H9 (cell line): ENCODE measurements at places on chromosomes 6 and 20. TPM values are rescaled to one million over a fixed set of nuclear protein-coding genes. Genes with fewer than 3 reads are reported as not detected.

PACSIN1 gene
- 7.0 and 7.6 TPM in 2 replicates for total RNA-seq

DEF6 gene
- total RNA-seq = 5.4 and 5.6 TPM in 2 replicates

OPRL1 gene
- 0.90 and 1.0 TPM in 2 replicates for total RNA-seq

FAM217A gene
- total RNA-seq = not detected in 2 replicates

APOM gene
- 3.6 and 3.9 TPM in 2 replicates for total RNA-seq

DNA sequence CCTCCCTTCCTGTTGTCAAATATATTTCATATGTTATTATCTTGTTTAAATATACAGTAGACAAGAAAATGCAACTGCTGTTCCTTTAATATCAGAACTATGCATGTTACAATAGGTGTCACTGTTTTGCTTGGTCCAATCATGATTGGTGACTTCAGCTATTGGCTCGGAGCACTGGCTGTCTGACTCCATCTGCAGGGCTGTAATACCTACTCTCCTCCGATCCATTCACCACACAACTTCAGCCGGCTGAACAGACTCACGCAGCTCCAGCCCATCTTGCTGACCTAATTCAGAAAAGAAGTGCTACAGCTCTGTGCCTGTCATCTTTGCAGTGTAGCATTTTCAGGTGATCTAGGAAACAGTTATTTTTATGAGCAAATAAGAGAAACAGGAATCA lies at the start of gene BTBD3:
BTBD3 (plus strand) TSS at position 231 of the 400 bp plus-strand sequence. CDS start 383 bp downstream, outside the sequence.
- H3K4me3 ChIP-seq = no peak within 1 kb of the TSS
- H3K4me1 ChIP-seq = no peaks in the 10 kb centered on the region
- DNase-seq = no peak
- H3K27me3 ChIP-seq = no peaks in the 10 kb centered on the region
- no peak within 1 kb of the TSS for H3K27ac ChIP-seq

- no peak for DNase-seq
- peaks cover 23% of the 10 kb centered on the region; the same call in 2 of the 3 replicates for H3K36me3 ChIP-seq
- H3K27me3 ChIP-seq = no peaks in the 10 kb centered on the region
- no peak overlapping the region for H3K27ac ChIP-seq
Measured at GRCh38 chr20:46367967-46368901, 38.2 kb downstream of the ELMO2 start.

DNA sequence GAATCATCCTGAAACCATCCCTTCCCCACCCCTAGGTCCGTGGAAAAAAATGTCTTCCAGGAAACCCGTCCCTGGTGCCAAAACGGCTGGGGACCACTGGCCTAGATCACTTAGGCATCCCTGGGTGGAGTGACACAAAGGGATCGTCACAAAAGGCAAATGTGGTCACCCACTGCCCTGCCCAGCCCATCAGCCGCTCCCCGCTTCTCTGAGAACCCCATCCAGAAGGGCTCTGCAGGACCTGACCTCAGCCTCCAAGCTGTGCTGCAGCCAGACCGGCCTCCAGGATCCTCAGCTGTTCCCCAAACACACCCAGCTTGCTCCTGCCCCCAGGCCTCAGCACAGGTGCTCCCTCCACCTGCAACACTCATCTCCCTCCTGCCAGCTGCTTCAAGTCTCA lies 61.6 kb downstream of the PREX1 start:
- no peaks in the 10 kb centered on the region for H3K27me3 ChIP-seq
- no peak overlapping the region for H3K27ac ChIP-seq
- H3K4me3 ChIP-seq = no peak overlapping the region
- no peaks in the 10 kb centered on the region for H3K4me1 ChIP-seq
- peaks cover 4% of the 10 kb centered on the region for H3K36me3 ChIP-seq

- H3K27me3 ChIP-seq = no peaks in the 10 kb centered on the region
- DNase-seq = no peak
- H3K36me3 ChIP-seq = no peaks in the 10 kb centered on the region
Measured at GRCh38 chr6:135993361-135993760, 141.9 kb downstream of the PDE7B start.

DNA sequence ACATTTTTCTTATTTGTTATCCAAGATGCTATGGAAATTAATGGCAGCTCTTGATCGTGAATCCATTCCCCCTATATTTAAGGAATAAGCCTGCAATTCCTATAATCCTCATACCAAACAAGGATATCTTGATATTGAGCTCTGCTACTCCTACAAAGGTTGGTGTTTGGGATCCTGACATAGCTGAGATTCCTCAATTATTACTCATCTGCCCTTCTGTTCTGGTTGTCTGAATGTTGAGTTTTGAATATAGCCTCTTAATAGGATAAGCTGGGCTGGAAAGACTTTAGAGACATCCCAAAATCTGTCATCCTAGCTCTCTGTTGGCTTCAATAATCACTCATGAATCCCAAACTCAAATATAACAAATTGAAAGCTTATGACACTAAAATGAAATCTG lies 49.9 kb downstream of the CLIC5 start:
- no peak for DNase-seq
- H3K4me1 ChIP-seq = no peaks in the 10 kb centered on the region
- H3K27ac ChIP-seq = no peak overlapping the region
- no peaks in the 10 kb centered on the region for H3K27me3 ChIP-seq

- peak overlapping the region; percentile 33; the same call in 1 of the 3 replicates for H3K4me3 ChIP-seq
- DNase-seq = peak; percentile 14
- peaks cover 2% of the 10 kb centered on the region; the same call in 1 of the 3 replicates for H3K36me3 ChIP-seq
- peaks cover 4% of the 10 kb centered on the region; the same call in 1 of the 2 replicates for H3K4me1 ChIP-seq
- H3K27me3 ChIP-seq = no peaks in the 10 kb centered on the region
Measured at GRCh38 chr6:41170547-41171160, 7.7 kb upstream of the TREM2 start.

DNA sequence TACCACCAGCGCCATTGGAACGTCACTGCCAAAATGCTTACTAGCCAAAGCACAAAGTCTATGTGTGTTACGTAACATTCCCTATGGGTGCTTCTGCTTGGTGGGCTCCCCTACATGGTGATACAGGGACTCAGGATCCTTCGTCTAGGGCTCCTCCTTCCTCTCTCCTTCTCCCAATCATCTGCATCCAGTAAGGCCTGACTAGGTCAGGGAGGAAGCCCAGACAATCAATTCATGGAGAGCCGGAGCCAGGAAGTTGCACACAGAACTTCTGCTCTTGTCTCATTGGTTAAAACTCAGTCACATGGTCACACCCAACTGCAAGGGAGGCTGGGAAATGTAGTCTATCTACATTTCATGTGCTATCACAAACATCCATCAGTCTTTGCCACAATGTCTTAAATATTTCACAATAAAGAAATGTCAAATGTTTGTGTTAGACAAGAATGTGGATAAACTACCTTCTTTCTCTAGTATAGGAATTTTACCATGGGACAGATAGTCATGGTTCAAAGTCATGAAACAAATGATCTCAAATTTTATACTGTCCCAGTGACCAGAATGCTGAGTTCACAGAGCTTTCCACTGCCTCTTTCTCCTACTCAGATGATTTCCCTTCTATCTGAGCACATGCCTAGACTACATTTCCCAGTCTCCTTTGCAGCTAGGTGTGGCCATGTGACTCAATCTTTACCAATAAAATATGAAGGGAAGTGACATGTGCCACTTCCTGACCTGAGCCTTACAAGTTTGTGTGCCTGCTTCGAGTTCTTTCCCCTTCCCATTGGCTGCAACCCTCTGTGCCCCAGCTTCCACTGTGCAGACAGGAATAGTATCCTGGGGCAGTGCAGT lies 9.3 kb upstream of the KCNK15 start:
- H3K36me3 ChIP-seq = 0 out of 2 replicates have a peak, but pooled peaks cover 2% of the 10 kb centered on the region
- H3K4me3 ChIP-seq = no peak overlapping the region
- H3K27ac ChIP-seq = no peak overlapping the region
- DNase-seq = peak; percentile 92
